Right renal cortex interstitium (tissue), 3 donors: ENCODE measurements at places on chromosomes 1 and 21. TPM values are rescaled to one million over a fixed set of nuclear protein-coding genes. Genes with fewer than 3 reads are reported as not detected.

Gene CFHR5
- not detected for polyA plus RNA-seq

Gene GJA8
- polyA plus RNA-seq: 0.72 TPM

Gene ERICH3
- polyA plus RNA-seq: 0.53 TPM

Gene BSND
- 5.9 TPM for polyA plus RNA-seq

Gene PLA2G2A
- not detected for polyA plus RNA-seq

Gene HUNK
- 16.1 TPM for polyA plus RNA-seq

Gene CELA2B
- 0.42 TPM for polyA plus RNA-seq

GRCh38 chr1:5375481-5375880 is 616.7 kb downstream of the NPHP4 start:
- no peak for DNase-seq

- no peak for DNase-seq
Measured at GRCh38 chr1:22234476-22235030, 91.7 kb upstream of the WNT4 start.

GRCh38 chr1:225908773-225909172 is 15.3 kb downstream of the PYCR2 start:
- DNase-seq: no peak

DNA sequence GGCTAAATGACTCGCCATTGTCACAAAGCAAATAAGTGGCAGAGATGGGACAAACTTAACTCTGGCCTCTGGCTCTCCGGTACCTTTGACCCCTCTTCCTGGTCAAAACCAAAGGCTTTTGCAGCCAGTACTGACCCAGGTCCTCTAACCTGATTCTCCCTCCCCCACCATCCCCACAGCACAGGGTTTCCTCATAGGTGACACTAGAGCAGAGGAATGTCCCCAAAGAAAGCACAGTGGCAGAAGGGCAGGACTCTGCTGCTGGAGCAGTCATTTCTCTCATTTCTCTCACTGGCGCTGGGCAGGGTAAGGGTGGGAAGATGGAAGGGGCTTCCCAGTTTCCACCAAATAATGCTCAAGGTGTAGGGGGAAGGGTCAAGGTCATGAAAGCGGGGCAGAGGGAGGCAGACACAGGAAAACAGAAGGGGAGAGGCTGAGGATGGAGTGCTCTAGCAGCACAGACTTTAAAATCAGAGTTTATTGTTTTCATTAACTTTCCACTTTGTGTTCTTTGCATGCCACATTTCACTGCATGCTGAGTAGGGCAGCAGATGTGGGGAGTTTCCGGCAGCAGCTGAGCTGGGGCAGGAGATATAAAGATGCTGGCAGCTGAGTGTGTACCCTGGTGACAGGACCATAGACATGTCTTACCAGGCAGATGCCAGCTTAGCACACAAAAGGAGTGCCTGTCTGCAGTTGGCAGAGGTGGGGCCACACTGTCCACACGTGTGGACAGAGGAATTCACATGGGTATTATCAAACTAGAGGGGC is 80.5 kb downstream of the FAM78B start:
- no peak for DNase-seq

DNA sequence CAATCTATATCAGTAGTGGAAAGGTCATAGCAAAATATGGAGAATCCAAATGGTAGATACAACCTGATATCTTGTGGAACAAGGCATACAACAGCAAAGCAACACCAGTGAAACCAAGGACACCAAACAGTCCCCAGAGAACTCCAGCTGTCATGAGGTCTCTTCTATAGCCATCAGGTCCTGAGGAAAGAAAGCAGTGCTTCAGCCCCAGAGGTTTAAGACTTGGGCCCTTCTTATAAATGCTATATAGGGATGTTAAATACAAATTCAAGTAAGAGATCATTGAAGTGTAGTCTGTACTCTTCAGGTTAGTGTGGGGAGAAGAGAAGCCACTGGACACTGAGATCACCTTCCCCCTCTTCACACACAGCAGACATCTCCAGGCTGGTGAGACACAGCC is 10.1 kb downstream of the FCRL2 start:
- DNase-seq: no peak

- no peak for DNase-seq
Measured at GRCh38 chr1:54604572-54605370, 18.6 kb downstream of the FAM151A start.

GRCh38 chr1:95467036-95467435 is 233.0 kb downstream of the RWDD3 start:
- DNase-seq: no peak

DNA sequence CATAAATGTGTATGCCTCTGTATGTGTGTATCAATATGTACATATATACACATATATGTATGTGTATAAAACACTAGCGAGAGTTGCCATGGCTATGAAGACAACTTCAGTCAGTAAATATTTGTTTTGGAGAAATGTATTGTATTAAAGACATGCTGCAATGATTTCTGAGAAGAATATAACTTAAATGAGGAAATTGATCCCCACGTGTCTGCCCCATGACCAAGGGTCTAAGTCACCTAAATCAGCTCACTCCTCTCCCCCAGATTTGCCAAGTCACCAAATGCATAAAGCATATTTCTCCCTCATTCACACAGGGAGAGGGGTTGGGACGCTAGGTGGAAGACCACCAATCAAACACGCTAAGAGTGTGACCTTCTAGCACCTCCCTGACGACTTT is 58.3 kb upstream of the LYST start:
- DNase-seq: no peak

GRCh38 chr1:41920658-41921057 is 1.9 kb upstream of the HIVEP3 start:
- DNase-seq: no peak

DNA sequence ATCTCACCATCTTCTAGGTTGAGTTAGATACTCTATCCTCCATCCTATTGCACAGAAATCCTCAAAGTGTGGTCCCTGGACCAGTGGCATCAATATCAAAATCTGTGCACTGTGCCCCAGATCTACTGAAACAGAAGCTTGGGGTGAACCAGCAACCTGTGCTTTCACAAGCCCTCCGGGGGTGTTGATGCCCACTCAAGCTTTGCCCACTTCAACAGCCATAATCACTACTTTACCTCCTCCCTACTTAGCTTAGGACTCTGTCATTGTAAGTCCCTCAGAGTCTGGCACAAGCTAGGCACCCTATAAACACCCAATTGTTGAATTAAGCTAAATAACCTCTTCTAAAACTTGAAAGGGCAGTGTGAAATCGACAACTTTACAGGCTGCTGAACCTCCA is 144.2 kb upstream of the SOD1 start:
- no peak for DNase-seq

DNA sequence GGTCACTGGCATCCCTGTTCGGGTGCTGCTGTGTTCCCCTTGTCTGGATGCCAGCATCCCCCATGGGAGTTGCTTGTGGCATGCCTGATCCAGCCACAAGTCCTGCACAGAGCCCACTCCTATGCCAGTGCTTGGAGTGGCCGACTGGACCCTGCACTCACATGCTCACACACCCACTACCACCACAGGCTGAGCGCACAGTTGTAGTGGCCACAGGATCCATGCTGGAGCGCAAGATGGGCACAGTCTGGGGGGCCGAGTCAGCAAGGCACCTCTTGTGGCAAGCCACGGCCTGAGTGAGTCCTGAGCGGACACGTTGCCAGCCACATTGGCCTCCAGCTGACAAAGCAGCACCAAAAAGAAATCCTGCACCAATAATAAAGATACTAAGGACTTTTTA is 661.6 kb upstream of the TMPRSS15 start:
- DNase-seq: no peak

- DNase-seq: no peak
Measured at GRCh38 chr1:156813750-156814570, 2.7 kb downstream of the SH2D2A start.

DNA sequence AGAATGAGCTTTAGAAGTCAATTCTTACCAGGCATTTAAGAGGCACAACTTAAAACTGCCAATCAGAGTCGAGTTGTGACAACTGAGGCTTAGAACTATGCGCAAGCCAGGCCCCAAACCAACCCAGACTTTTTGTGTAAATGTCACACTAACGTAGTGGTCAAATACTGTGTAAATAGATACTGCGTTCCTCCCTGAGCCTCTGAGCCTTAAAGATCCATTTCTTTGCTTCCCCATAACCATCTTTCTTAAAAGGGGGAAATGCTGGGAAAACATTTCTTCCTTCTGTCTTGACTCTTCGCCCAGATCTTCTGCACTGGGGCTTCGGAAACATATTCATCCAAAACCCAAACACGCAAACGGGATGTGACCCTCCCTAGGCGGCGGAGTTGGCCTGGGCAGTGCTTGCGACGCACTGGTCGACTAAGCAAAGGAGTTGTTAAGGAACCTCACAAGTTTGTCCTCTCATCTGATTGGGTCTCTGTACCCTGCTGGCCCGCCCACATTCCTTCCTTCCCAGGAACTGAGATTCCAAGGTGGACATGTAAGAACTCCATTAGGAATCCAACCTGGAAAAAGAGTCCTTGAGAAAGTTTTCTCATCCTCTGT is 2.6 kb downstream of the ADAMTS5 start:
- DNase-seq: no peak

DNA sequence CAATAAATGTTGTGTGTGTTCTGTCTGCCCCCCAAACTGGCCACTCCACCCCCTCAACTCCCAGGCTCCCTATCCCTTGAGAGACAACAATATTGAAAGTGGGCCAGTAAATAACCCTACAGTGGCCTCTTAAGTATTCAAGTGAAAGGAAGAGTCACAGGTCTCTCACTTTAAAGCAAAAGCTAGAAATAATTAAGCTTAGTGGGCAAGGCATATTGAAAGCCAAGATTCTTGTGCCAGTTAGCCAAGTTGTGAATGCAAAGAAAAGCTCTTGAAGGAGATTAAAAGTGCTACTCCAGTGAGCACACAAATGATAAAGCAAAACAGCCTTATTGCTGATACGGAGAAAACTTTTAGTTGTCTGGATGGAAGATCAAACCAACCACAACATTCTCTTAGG is 158.4 kb downstream of the GABPA start:
- DNase-seq: no peak

DNA sequence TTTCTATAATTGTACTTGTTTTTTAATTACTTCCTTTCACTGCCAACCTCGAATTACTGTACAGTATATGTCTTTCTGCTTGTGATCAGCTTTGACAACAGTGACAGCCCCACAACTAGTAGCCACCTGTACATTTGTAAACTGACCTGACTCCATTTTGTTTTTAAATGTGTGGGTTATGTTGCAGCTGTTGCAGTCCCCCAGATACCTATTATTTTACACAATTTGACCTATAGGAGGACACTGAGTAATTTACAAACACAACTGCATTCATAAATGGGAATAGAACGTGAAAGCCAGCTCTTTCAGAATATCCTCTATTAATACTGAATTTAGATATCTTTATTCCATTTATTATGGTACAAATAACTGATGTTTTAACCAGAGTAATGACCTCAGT is 2.5 kb upstream of the VAMP3 start:
- DNase-seq: no peak

DNA sequence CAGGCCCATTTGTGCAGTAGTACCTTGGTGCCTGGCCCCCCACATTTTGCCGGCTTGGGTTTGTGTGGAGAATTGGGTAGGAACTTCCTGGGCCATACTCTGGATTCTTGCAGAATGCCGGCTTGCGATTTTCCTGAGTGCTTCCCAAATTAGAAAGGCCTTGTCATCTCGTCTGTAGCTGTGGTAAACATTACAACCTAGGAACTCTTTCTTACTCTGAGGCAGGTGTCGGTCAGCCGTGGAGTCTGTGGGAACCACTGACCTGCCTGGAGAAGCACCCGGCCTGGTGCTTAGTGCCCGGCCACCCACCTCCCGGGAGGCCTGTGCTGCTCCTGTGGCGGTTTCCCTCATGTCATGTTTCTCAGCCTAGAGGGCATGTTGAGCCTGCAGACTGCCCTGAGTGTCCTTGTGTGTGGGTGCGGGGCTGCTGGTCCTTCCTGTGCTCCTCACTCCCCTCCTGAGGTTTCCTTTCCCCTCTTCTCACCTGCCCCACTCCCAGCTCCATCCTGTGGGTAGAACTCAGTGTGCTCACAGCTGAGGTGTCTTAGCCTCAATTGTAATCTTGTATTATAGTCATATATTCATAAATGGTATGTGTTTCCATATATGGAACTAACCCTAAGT is 64.7 kb downstream of the S100B start:
- no peak for DNase-seq

DNA sequence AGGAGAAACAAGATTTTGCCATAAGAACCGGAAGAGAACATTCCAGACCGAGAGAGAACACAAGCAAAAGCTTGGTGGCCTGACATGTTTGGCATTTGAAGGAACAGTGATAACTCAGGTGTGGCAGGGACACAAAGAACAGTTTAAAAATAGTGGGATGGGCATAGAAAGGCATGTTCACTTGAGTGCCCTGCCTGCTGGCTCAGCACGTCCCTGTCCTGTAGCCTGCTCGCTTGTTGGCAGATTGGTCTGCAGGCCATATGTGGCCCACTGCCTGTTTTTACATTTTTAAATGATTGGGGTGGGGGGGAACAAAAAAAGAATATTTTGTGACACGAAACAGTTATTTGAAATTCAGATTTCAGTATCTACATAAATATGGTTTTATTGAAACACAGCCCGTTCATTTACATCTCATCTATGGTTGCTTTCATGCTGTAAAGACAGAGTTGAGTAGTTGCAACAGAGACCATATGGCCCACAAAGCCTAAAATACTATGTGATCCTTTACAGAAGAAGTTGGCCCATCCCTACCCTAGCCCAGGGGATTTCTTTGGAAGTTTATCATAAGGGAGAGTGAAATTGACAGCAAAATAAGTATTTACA is 100.7 kb downstream of the RGL1 start:
- DNase-seq: no peak

GRCh38 chr1:239833723-239834122 is 258.0 kb upstream of the FMN2 start:
- no peak for DNase-seq

DNA sequence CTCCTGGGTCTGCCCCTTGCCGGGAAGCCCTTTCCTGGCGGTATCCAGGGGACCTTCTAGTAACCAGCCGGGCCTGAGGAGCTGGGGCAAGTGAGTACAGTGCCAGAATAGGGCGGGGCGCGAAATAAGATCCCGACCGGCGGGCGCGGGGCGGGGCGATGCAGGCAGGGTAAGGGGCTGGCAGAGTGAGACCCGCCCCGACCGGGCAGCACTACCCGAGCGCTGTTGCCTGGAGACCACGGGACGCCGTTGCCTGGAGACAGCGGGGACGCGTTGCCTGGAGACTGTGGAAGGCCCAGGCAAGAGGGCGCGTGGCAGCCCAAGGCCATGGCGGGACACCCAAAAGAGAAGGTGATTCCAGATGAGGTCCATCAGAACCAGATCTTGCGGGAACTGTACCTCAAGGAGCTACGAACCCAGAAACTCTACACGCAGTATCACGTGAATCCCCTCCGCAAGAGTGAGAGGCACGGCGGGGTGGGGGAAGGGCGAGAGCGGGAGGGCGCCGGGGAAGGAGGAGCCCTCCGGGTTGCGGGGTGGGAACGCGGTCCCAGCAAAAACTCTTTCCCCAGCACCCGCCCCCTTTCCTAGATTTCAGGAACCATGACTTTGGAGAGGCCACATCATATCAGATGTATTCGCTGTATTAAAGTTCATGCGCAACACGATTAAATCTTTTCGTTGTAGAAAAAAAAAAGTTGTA is 24.3 kb downstream of the EBNA1BP2 start:
- DNase-seq: peak; percentile 41

DNA sequence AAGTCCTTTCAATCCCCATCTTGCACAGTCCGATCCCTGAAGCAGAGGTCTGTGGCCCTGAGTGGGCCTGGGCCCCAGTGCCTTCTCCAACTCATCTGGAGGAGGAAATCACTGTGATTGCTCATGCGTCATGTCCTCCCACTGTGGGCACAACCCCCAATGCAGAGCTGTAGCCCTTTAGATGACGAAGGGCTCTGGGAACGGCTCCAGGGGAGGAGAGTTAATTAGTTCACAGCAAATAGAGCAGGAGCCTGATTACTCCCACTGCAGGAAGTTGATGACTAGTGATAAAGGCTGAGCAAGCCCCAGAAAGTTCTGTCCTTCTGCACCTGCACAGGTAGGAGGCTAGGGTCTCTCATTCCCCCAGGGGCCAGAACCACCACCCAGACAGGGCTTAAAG is 111.5 kb downstream of the CCDC185 start:
- DNase-seq: no peak
